ENCODE measurements at places on chromosomes 2 and 18.

DNA sequence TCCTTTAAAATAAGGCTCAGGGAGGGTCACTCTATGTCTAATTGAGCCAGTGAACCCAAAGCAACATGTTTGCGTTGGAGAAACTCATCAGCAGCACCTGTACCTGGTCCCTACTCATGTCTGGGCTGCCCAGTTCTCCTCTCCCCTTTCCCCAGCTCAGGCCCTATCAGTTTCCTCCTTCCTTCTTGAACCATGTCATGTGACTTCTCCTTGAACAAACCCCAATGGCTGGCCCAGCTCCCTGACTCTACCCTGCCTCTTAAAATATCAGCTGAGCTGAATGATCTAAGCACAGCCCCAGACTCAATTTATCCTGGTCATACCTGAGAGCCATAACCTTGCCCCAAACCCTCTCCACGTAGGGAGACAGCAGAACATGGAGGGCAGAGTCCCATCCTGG, 290.9 kb downstream of the LPIN1 start:
- no peak for DNase-seq

DNA sequence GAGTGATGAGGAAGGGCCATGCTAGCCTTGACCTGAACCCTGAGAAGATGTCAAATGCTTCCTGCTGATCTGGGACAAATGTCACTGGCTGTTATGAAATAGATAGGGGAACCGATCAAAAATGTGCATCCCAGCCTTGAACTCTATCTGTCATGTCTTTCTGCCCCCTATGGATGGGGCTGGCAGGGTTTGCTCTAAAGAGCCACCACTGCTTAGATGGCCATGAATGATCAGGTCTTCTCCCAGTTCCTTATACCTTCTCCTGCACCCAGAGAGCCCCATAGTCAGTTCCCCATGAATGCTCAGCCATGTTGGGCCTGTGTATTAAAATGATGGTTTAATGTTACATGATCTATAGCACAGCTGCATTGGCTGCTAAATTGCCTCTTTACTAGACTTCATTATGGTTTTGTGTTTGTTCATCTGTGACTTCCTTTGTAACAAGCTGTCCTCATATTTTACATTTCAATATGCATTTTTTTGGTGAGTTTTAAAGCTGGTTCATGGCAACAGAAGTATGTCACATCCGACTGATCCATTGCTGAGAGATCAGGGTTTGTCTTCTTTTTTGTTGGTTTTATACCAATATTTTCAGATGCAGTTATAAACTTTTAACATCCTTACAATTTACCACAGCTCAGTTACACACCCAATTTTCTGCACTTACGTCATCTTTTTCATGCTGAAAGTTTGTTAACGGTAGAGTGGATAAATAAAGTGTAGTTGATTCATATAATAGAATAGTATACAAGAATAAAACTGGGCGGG, 56.3 kb upstream of the SMAD2 start:
- DNase-seq: no peak

DNA sequence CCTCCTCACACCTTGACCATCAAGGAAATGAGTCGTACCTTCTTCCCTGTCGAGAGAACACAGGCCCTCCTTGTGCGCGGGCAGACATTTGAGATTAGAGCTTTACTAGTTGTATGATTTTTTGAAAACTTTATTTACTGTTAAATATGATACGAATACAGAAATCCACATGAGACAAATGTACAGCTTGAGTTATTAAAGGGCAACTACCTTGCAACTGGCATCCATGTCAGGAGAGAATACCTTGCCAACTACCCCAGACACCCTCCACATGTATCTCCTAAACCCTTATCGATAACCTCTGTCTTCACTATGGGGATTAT, 28.3 kb downstream of the KLHL23 start:
- DNase-seq: no peak

DNA sequence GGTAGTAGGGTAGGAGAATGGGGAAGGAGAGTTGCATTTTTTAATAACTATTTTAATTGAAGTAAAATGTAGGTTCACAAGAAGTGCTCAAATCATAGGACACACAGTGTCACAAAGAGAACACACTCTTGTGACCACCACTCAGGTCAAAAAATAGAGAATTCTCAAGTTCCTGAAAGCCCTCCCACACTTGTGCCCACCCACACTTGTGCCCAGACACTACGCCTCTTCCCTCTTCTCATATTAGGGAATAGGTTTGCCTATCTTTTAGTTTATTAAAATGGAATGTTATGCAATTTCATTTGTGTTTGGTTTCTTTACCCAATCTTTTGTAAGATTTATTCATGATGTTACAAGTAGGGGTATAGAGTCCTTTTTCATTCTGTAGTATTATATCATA, 67.2 kb downstream of the UGGT1 start:
- DNase-seq: no peak

GRCh38 chr2:99088017-99088416, 53.5 kb upstream of the C2orf15 start:
- no peak for DNase-seq

DNA sequence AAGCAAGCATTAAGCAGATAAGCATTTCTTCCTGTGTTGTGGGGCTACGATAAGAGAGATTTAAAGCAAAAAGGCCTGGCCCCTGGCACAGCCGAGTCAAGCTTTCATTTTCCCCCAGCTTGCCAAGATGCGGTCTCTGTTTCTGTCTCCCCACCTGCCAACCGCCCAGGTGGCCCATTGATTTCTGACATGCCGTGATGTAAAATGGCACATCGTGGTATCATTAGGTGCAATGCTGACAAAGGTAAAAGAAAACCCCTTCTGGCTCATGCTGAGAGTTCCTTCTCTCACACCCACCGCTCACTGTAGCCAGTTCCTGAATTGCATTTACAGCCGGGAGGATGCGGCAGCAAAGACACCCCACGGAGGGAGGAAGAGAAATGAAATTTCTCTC, 62.8 kb downstream of the BOD1L2 start:
- no peak for DNase-seq

- DNase-seq: no peak
Measured at GRCh38 chr18:3248658-3249359, 1.2 kb downstream of the MYL12A start.

- no peak for DNase-seq
Measured at GRCh38 chr18:42520138-42520537, 565.1 kb downstream of the PIK3C3 start.

DNA sequence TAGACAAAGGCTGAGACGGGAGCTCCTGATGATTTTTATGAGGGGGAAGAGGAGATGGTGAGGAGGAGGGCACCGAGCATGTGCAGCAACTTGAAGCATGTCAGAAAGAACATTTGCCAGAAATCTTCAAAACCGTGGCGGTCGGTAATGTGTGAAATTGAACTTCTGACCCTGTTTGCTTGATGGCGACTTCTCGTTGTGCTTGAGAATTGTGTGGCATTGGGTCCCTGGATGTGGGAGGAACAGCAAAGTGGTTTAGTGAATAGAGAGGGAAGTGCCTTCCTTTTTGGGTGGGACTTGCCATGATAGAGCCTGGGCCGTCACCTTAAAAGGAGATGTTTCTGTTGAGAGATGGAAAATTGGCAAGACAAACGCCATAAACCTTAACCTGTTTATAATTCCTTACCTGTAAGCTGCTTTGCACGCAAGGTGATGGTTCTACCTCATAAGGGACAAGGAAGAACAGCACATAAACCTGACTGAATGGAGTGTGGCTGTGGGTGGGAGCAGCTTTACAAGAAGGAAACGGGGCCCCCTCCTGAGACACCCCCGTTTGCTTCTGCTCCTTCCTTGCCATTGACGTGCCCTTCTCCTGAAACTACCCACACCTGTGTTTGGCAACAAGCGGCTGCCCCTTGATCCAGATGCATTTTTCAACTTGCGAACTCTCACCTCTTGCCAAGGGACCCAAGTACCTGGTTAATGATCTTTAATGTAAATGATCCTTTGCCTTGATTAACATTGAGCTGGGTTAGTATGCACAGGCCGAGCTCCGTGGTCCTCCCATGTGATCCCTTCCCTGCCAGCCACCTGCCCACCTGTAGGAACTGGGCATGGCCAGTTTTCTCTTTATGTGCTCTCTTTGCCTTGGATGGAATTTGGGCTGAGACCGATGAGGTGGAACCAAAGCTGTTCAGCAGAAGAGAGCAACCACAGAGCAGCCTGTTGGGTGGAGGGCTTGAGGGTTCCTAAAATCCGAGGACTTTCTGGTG, 153.2 kb downstream of the NEDD4L start:
- no peak for DNase-seq

DNA sequence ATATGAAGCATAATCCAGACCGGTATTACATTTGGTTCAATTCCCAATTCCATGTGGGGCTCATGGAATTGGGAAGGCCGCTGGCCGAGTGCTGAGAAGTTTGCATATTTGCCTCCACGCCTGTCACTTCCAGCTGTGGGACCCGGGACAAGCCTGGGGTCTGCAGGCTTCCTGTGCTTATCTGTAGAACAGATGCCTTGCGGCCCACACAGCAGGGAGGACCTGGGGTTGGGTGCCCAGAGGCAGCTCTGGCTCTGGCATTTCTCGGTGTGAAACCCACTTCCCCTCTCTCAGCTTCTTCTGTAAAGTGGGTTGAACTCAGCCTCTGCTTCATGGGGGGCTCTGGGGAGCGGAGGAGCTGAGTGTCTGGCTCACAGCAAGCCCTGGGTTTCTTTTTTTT, 97.9 kb downstream of the SH3BP4 start:
- DNase-seq: no peak

GRCh38 chr2:54490863-54491262, 34.7 kb downstream of the SPTBN1 start:
- no peak for DNase-seq
